Activated CD8-positive, alpha-beta memory T cell treated with anti-CD3 and anti-CD28 coated beads for 1 hour (primary cell): ENCODE measurements at places on chromosomes 3 and 15.

- DNase-seq = no peak
Measured at GRCh38 chr3:196707566-196707965, 4.5 kb downstream of the CEP19 start.

GRCh38 chr3:60023189-60023588 is 973.4 kb upstream of the CFAP20DC start:
- DNase-seq = no peak

DNA sequence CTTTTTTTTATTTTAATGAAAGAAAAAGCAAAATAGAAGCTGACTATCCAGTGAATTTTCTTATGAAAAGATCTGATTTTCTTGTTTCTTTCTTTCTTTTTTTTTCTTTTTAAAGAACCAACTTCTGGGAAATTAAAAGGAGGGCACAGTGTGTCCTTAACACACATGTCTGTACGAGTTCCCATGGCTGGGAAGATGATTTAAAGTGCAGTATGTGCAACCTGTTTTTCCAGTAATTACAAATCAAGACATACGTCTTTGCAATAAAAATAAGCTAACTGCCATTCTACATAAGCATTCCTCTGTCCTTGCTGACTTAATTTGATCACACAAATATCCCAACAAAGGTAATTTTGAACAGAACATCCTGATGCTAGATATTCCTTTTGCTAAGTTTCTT is 416.1 kb downstream of the ROBO1 start:
- no peak for DNase-seq

- no peak for DNase-seq
Measured at GRCh38 chr3:18098960-18099587, 326.1 kb downstream of the SATB1 start.

DNA sequence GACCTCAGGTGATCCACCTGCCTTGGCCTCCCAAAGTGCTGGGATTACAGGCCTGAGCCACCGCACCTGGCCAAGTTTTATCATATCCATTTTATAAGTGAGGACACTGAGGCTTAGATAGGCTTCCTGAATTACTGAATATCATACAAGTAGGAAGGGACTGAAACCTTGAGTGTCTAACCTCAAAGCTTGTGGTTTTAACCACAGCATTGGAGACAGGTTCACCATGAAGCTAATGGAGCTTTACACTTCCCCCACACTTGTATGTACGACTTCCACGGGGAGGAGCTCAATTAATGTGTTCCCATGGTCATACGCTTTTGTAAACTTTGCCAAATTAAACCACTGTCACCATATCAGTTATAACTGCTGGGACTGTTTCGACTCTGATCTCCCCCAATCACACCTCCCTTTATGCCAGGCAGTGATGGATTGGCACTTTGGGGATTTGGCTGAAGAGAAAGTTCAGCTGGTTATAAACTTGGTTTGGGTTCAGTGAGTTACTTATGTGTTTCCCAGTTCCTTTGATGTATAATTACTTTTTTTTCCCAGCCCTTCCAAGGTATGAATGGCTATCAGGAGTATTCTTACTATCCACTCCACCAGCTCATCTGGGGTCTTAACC is 38.4 kb upstream of the MEIS2 start:
- no peak for DNase-seq

GRCh38 chr3:130576375-130577266 is 59.6 kb downstream of the COL6A6 start:
- no peak for DNase-seq

DNA sequence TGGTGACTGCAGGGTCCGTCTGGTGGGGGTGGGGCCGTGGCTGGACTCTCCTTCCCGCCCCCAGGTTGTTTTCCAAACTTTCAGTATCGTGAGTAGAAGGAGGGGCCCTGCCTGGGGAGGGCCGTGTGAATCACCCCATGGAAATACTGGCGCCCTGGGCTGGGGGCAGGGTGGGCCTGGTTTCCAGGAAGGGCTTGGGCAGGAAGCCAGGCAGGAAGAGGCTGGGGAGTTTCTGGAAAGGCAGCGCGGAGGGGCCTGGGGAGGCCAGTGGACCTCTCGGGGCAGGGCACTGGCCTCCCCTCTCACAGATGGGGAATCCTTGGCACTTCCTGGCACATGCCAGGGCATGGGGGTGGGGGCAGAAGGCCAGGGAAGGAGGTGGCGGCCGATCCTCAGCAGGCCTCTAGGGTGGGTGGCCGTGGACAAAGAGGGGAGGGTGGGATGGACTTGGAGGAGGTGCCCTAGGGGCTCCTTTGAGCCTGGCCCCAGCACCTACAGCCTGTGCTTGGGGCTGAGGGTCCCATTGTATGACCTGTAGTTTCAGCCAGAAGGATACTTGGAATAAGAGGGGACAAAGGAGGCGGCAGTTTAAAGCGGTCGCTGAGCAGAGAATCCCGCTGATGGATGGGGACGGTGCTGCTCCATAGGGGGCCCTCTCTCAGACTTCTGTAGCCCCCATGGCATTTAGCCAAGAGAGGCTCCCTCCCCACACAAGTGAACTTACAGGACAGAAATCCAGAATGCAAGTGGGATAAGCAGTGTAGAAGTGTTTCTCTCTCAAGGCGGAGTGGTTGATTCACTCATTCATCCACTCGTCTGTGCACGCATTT is 56.5 kb upstream of the GATA2 start:
- DNase-seq = no peak

DNA sequence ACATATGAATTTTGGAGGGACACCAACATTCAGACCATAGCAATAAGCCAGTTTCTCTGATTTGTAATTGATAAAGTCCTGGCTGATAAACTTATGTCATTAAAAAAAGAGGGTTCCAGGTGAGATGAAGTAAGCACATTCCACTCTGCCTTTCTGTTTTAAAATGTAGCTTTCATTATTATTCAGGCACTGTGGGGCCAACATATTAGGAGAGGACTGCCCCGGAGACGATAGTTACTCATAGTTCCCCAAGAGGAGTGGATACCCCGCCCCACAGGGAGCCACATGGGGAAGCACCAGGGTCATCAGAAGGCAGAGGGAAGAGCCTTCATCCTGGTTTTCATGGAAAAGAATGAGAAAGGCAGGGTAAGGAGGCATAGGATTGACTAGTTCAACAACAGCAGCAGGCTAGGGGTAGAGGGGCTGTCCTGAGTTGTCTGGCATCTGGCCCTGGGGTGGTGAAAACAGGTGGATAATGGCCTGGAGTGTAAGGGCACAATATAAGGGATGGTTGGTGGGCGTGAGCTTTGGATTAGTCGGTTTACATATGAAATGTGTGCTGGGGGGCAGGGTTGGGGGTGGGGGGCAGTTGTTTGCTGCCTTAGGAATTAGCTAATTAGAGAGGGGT is 78.7 kb upstream of the PROK2 start:
- DNase-seq = no peak
